Activated T-helper 9 cell treated with anti-CD3 and anti-CD28 coated beads, Interleukin-2, amount 50 U/mL, for 16 hours (primary cell): ENCODE measurements at places on chromosomes 7 and 10.

- no peak for DNase-seq
Measured at GRCh38 chr10:598415-599170, 90.9 kb downstream of the DIP2C start.

GRCh38 chr7:87420173-87420572 is 55.3 kb downstream of the ABCB4 start:
- DNase-seq, result no peak

DNA sequence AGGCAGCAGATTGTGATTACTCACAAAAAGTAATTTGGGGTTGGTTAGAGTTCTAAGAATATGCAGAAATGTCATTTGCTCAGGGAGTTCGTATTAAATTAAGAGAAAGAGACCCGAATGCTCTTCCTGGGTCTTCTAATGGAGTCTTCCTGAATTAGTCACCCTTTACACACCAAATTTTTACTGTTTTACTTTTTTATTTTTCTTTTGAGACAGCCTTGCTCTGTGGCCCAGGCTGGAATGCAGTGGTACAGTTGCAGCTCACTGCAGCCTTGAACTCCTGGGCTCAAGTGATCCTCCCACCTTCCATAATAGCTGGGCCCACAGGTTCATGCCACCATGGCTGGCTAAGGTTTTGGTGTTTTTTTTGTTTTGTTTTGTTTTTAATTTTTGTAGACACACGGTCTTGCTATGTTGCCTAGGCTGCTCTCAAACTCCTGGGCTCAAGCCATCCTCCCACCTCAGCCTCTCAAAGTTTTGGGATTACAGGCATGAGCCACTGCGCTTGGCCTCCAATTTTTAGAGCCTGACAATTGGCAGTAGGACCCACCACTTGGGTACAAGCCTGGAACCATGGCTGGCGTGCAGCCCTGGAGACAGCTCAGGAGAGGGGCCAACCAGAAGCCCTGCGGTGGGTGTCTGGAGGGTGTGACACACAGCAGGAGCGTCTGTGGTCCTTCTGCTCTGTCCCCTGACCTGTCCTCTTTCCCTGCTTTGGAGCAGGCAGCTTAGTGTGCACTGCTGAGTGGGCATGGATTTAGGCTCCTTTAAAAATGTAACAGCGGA is 16.4 kb upstream of the BHLHA15 start:
- DNase-seq, result no peak

DNA sequence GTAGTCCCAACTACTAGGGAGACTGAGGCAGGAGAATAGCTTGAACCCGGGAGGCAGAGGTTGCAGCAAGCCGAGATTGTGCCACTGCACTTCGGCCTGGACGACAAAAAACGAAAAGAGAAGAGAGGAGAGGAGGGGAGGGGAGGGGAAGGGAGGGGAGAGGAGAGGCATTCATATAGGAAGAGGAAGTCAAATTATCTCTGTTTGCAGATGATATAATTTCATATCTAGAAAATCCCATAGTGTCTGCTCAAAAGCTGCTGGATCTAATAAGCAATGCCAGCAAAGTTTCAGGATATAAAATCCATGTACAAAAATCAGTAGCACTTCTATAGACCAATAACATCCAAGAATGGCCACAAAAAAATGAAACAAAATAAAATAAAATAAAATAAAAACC is 120.3 kb downstream of the LMBR1 start:
- DNase-seq, result no peak

DNA sequence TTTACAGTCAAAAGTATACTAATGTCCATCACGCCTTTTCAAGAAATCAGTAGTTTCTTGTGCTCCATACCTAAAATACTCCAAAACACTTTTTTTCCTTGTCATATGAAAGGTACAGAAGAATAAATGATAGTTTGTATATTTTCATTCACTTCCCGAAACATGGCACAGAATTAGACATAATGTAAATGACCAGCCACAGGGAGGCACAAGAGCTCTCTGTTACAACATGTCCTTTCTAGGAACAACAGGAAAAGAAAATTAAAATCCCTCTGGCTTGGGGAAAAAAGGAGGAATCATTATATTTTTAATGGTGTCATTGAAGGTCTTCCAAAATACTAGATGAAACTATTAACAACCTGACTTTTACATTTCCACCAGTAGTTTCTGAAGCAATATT is 331.2 kb downstream of the ACTR3B start:
- no peak for DNase-seq

DNA sequence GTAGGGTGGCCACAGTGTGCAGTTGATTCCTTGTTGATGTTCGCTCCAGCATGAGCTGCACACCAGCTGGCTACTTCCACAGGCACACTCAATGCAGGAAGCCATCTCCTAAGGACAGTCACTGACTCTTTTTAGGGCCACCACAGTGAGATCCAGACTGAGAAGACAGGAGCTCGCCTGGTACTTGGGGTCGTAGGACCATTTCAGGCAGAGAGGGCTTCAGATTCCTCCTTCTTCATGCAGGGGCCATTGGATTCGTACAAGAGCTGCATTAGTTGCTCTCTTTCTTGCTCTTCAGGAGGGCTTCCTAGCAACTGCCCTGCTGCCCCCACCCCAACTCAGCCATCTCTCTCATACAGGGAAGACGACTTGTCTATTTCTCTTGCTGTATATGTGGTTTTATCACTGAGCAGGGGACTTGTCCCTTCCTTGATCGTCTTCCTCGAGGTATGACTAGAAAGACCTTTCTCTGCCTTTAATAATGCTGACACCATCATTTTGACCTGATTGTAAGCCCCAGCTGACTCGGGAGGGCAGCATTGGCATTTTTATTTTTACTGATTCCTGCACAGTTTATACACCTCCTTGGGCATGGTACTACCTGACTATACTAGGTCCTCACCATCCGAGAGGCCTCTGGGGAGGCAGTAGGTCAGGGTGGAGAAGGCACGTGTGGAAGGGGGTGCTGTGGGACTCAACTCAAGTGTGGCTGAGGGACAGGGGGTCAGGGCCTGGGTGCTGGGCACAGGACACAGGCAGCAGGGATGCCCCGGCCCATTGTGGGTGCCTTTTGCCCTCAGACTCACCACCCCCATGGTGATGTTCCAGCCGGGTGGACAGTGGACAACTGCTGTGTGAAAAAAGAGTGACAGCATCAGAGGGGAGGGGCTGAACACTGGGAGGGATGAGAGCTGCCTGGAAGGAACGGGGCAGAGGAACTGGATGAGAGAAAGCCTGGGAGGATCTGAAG is 136.7 kb upstream of the ZNF746 start:
- no peak for DNase-seq

- no peak for DNase-seq
Measured at GRCh38 chr7:54796150-54796549, 37.1 kb upstream of the SEC61G start.

- DNase-seq, result no peak
Measured at GRCh38 chr7:155811895-155812761, at the start of gene SHH. TSS of gene SHH (minus strand) at chr7:155812463. CDS start at chr7:155812122, 341 bp downstream.

GRCh38 chr10:132397036-132397541 is at the start of gene PWWP2B:
TSS of gene PWWP2B (plus strand) at chr10:132397200. CDS start at chr10:132397227, 27 bp downstream.
- DNase-seq, result peak; percentile 50

- DNase-seq, result no peak
Measured at GRCh38 chr7:142012825-142013511, 17.3 kb downstream of the MGAM start.

GRCh38 chr7:105776068-105776790 is 100.2 kb downstream of the ATXN7L1 start:
- DNase-seq, result no peak
